ENCODE measurements at places on chromosomes 5 and 9.
A peak's percentile ranks its signal among the peaks of the same experiment; 100 is the strongest.

- no peak for DNase-seq
Measured at GRCh38 chr9:86098824-86099700, at the start of gene GOLM1. Gene GOLM1 (minus strand): TSS chr9:86099558. CDS start chr9:86079320, 20,238 bp downstream.

GRCh38 chr9:130738281-130738680, 44.7 kb downstream of the EXOSC2 start:
- DNase-seq: no peak

DNA sequence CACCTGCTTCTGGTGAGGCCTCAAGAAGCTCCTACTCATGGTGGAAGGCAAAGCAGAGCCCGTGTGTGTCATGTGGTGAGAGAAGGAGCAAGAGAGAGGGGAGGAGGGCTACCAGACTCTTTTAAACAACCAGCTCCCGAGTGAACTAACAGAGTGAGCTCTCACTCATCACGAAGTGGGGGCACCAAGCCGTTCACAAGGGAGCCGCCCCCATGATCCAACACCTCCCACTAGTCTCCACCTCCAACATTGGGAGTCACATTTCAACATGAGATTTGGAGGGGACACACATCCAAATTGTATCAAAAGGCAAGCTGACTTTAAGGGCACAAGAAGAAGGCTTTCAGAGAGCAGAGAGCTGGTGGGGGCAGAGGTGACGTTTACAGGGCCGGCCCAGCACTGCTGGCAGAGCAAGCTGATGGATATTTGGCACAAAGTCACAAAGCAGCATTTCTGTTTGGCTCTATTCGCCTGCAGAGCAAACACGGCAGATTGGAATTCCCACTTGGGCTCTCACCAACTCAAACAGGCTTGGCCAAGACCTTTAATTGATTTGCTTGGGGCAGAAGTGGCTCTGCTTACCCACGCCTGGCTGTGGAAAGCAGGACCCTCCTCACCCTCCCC, 20.0 kb downstream of the PITX1 start:
- DNase-seq: no peak

DNA sequence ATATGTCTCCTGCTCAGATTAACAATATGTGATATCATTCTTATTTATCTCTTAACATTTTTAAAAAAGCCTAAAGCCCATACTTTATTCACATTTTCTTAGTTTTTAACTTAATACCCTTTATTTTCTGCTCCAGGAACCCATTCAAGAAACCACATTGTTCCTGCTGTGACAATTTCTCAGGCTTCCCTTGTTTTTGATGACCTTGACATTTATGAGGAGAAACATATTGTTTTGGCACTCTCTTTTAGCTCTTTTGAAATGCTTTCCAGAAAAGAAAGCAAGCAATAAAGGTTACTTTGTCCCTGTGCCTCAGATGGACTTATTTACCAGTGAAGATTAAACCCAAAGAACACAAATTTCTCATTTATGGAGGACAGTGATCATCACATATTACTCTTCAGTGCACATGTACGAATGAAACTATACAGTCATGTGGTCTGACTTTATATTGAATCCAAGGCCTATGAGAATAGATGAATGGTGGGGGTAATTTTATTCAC, 261.5 kb upstream of the KLF9 start:
- DNase-seq: no peak

DNA sequence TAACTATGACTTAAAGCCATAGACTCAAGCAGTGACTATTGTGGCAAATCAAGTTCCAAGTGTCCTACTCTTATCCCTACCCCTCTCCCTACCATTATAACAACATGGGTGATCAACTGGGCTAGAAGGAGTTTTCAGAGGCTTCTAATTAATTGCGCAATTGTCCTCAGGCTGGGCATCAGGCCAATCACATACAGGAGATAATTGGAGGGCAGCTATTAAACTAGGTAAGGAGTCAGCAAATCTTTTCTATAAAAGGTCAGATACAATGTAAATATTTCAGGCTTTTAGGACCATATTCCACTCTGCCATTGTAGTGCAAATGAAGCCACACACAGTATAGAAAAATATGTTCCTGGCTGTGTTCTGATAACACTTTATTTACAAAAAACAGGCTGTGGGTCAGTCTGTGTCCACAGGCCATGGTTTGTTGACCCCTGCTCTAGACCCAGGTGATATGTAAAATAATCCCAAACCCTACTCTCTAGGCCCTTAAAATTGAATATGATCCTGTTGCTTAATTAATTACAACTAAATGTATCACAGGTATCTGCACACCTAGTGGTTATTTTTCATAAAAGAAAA, 141.4 kb upstream of the PIK3R1 start:
- DNase-seq: no peak

DNA sequence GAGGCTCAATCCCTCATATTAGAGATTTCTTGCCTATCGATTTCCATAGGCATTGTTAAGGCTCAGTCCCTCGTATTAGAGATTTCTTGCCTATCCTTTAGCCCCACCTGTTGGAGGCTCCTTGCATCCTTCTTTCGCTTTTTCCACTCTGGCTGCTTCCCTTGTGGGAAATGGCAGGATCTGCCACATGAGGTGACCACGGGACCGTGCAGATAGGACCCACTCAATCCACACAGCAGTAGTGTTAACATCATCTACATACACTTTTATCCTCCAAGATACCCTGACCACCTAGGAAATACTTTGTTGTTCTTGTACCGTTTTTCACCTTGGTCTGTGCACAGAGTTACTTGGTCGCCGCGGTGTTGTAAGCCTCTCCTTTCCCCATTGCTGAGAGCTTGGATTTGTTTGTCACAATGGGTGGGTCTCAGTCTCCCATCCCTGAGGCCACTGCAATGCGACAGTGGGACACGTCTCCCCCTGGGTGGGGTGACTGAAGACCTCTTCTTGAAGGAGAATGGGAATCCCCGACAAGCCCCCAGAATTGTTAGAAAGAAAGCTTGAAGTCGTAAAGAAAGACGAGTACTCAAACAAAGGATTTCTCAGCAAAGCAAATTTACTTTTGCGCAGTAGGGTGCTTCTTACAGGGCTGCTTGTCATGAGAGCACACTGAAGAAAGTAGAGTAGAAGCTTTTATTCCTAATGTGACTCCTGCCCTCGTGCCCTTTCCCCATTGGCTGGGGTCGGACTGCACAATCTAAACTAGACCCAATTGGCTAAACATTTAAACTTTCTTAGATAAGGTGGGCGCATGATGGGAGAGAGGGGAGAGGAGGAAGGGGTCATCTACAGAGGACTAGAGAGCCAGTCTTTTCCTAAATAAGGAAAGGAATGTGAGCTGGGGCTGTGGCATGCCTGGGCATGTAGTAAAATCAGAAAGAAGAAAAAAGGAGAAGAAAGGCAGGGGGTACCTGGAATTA, 19.8 kb downstream of the IFT74 start:
- peak; percentile 20 for DNase-seq

GRCh38 chr9:89154651-89155336, 23.8 kb downstream of the SHC3 start:
- peak; percentile 78 for DNase-seq

- DNase-seq: no peak
Measured at GRCh38 chr5:127567026-127567768, 49.8 kb downstream of the PRRC1 start.

GRCh38 chr5:100758780-100759179, 144.3 kb downstream of the ST8SIA4 start:
- DNase-seq: no peak

- no peak for DNase-seq
Measured at GRCh38 chr5:42641336-42642005, 115.1 kb upstream of the CCDC152 start.

GRCh38 chr5:79612667-79613198, 492 bp downstream of the TENT2 start:
- DNase-seq: no peak

- DNase-seq: no peak
Measured at GRCh38 chr9:77856615-77857014, 175.0 kb downstream of the GNAQ start.

DNA sequence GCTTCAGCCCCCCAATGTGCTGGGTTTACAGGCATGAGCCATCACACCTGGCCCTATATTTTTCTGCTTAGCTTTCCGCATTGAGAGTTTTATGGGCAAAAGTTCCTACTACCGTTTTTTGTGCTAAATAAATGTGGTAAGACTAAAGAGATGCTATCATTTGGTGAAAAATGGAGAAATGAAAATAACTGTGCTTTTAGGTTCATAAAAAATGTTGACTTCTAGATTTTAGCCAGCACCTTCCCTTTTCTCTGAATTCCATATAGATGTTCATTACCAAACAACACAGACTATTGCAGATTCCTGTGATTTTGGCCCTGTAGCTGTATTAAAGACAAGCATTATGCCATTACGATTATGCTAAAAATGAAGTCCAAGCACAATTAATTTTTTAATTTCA, 72.0 kb upstream of the CTSL start:
- no peak for DNase-seq

- DNase-seq: peak; percentile 11
Measured at GRCh38 chr9:76302947-76303550, 91.2 kb downstream of the RFK start.

GRCh38 chr5:82719368-82719767, 357.8 kb downstream of the TMEM167A start:
- no peak for DNase-seq

DNA sequence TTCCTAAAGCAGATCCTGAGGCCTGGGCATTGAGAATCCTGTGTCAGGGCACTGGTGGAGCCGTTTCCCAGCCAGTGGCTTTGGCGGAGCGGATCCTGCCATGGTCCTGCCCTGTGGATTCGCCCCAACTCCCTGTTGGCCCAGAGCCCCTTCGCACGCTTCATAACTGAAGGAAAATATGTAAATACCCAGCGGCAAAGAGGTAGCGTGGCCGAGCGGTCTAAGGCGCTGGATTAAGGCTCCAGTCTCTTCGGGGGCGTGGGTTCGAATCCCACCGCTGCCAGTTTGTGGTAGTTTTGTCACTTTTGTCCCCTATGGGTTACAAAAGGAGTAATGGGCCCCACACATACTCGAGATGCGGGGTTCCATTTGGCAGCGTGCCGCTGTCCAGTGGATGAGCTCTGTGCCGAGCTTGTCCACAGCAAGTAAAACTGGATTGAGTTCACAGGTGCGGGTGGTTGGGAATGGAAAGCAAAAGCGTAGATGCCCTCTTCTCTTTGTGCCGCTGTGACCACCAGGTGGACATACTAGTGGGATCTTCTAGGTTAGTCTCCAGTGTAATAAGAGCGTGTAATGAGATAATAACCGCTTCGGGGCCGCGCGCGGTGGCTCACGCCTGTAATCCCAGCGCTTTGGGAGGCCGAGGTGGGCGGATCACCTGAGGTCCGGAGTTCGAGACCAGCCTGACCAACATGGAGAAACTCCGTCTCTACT, 17.3 kb downstream of the TRIM7 start:
- DNase-seq: peak; percentile 55

DNA sequence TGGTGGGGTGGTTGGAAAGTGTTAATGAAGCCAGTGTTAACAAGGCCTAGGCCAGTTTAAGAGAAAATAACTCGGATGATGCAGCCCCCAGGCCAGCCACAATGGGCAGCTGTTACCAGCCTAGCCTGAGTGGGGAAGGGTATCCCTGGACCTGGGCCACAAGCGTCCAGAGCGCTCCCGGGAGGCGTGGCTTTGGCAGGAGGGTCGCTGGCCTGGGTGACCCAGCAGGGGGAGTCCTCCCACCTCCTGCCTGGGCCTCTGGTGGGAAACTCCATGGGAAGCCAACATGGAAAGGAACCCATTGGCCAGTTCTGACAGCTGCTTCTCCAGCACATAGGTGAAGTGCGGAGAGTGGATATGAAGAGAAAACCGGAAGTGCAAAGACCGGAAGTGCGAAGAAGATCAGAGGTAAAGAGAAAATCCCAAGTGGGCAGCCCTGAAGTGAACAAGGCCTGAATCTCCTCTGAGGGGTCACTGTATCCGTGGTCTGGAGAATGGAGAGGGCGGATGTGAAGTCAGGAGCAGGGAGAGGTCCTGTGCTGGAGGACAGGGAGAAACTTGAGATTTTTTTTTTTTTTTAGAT, 79.0 kb downstream of the ADCY2 start:
- DNase-seq: no peak

DNA sequence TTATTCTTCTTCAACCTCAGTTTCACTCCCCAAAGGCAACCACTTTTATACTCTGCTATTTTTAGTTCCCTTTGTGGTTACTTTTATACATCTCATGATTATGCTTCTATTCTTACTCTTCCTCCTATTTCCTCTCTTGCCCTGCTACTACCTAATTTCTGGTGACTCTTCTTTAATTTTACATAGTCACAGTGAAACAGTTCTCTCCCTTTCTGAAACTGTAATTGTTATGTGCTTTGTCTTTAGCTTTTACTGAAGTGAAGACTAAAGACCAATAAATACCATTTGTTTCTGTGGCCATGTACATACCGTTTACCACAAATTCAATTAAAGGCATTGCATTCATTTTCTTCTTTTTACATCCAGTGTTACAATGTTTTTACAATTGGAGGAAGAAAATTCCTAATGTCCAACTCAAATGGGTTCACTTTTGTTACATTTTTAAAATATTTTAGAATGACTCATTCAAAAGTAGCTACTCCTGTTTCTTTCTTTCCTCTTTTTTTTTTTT, 410.6 kb downstream of the PSAT1 start:
- peak; percentile 80 for DNase-seq

GRCh38 chr9:96441798-96442445, 8.0 kb upstream of the HABP4 start:
- DNase-seq: no peak

DNA sequence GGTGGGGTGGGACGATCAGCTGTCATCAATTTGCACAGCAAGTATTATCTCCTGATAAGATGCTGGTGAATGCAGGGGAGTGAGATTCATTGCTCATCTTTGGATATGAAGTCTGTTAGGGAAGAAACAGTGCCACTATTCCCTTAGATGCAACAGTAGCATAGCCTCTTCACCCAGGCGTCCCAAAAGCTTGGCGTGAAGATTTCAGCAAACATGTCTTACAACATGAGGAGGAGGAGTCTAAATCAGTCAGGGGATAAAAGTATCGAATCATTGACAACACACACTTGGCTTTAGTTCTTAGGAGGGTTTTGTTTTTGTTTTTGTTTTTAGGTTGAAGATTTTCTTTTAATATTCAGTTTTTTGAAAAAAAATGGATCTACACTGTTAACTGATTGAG, 26.5 kb downstream of the SNX18 start:
- no peak for DNase-seq

- DNase-seq: no peak
Measured at GRCh38 chr5:33271606-33272005, 169.2 kb upstream of the TARS1 start.

DNA sequence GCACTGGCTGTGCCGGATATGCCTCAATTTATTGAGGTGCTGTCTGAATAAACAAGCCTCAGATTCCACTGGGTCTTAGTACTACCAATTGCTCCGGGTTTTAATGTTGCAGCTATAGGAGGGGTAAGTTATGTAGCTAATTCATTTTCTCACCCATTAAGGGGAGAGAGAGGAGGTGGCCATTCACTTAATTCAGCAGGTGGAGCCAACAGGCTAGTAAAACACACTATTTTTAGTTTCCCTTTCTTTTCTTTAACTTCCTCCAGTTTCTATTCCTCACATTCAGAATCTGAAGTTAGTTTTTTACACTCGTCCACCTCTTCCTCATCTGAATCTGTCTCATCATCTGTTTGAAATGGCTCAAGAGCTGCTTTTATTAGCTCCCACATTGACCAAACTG, 105.6 kb upstream of the CDH10 start:
- no peak for DNase-seq

Measured in fibroblast of skin of left quadriceps (primary cell).